ENCODE measurements at places on chromosomes 3 and 15. TPM values are rescaled to one million over a fixed set of nuclear protein-coding genes. Genes with fewer than 3 reads are reported as not detected.

The ASB14 gene
- total RNA-seq, result not detected

The TRIM71 gene
- not detected for total RNA-seq

The GOLGA6D gene
- total RNA-seq, result not detected

The CPNE9 gene
- total RNA-seq, result under 0.01 TPM

The GCHFR gene
- total RNA-seq, result 4.2 TPM

The CCR3 gene
- not detected for total RNA-seq

The SUSD5 gene
- 6.2 TPM for total RNA-seq

The TBCCD1 gene
- 11.3 TPM for total RNA-seq

The PLD1 gene
- 4.9 TPM for total RNA-seq

The C3orf20 gene
- total RNA-seq, result not detected

The RARRES1 gene
- total RNA-seq, result 36.8 TPM
